T follicular helper cell (primary cell): ENCODE measurements at places on chromosomes 1 and 21.

DNA sequence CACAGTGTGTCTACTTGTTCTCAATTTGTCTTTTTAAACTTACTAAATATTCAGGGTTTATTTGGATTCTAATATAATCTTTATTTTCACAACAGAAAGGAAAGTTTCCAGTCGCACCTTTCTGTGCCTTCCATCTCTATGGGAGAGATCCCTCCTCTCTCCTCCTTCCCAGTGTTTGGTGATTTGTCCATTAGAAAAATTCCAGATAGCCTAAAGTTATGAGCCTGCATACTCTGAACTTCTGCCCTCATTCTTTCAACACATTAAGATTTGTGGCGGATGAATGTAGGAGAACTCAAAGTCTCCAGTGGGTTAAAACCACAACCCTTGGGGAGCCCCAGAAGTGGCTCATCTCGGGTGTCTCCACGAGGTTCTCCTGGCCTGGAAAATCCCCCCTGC is 3.6 kb downstream of the NHLH2 start:
- no peak for DNase-seq

GRCh38 chr21:45965084-45965809 is 16.3 kb upstream of the COL6A1 start:
- no peak for DNase-seq

GRCh38 chr1:232987046-232987773 is 36.8 kb downstream of the NTPCR start:
- no peak for DNase-seq

- no peak for DNase-seq
Observed at GRCh38 chr21:43591571-43591970, 67.7 kb downstream of the HSF2BP start.

GRCh38 chr1:46370214-46370633 is 23.9 kb upstream of the FAAH start:
- no peak for DNase-seq
